Stimulated activated CD4-positive, alpha-beta T cell treated with anti-CD3 and anti-CD28 coated beads, Interleukin-2, amount 100 ng/mL, for 24 hours (primary cell): ENCODE measurements at places on chromosomes 6 and 20.

GRCh38 chr20:5592165-5592564, 158.0 kb upstream of the SHLD1 start:
- no peak for DNase-seq

DNA sequence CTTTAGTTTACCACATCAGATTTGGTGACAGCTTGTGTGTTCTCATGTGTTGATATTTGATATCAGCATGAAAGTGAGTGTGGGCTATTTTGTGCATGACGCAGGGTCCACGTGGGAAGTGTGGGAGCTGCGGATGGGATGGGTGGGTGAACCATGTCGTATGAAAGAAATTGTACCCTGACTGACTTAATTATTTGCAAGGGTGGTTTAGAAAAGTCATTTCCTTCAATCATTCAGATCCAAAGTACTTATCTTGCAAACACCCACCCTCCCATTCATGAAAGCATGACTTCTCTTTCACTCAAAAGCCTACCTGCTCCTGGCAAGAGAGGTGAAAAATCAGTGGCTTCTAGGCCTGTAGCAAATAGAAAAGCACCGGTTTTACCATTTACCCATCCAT, 91.8 kb upstream of the BACH2 start:
- peak; percentile 42 for DNase-seq

DNA sequence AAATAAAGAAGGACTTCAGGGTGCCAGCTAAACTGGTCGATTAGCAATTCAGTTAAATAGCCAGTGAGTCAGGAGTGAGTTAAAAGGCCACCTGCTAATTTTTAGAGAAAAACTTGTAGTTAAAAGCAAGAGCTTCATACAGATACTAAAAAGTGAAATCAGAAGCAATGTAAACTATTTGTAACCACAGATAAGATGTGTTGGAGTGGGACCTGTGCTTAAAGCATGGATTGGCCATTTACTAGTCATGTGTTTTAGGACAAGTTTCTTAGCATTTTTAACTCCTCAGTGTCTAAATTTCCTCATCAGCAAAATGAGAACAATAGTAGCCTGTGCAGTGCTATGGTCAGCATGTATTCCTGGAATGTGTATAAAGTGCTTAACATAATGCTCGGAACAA, 23.8 kb upstream of the HDDC2 start:
- no peak for DNase-seq

GRCh38 chr20:55175081-55175480, 699.7 kb downstream of the DOK5 start:
- DNase-seq = no peak

GRCh38 chr6:159813781-159814180, 13.7 kb downstream of the PNLDC1 start:
- DNase-seq = no peak

- DNase-seq = peak; percentile 75
Observed at GRCh38 chr20:41173161-41173721, 35.9 kb downstream of the PLCG1 start.

- no peak for DNase-seq
Observed at GRCh38 chr6:140464720-140465119, 1090.3 kb upstream of the CITED2 start.

DNA sequence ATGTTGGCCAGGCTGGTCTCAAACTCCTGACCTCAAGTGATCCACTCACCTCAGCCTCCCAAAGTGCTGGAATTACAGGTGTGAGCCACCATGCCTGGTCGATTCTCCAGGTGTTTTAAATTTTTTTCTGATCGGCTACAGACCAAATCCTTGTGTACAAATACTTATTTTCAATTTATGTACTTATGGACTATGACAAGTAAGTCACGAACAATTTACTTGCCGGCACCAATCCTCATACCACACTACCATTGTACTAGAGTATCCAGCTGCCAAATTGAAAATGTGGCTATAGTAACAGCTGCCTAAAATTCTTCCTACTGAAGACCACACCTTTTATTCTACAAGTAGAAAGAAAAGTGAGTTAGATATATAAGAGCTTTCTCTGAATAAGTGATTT, 26.9 kb downstream of the LIN28B start:
- DNase-seq = no peak

GRCh38 chr20:59082077-59082740, 39.6 kb upstream of the PRELID3B start:
- DNase-seq = no peak

DNA sequence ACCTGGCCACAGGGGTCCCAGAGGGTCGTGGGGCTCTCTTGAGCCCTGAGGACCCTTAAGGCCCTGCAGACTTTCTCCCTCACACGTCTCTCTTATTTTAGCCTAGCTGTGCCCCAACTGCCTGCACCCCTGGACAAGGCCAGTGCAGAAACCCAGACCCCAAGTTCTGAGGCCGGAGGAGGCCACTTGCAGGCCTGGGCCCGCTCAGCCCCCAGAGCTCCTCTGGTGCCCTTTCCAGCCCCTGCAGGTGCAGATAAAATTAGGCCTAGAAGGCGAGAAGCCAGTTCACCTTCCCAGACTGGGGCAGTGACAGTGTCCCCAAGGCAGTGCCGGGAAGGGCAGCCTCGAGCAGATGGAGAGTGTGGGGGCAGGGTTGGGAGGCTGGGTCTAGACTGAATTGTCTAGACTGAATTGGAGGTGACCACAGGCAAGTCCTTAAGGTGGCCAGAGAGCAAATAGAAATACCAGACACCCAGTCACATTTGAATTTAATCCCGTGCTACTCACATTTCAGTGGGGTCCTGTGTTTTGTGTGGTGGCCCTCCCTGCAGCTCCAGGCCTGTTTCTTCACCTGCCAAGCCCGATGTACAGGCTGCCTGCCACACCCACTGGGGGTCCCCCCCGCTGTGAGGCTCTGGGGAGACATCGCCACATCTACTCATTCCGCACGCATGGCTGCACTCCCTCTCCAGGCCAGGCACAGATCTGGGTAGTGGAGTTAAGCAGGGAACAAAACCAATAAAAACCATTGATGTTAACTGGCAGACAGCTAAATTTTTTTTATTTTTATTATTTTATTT, 8.6 kb upstream of the IP6K3 start:
- no peak for DNase-seq

DNA sequence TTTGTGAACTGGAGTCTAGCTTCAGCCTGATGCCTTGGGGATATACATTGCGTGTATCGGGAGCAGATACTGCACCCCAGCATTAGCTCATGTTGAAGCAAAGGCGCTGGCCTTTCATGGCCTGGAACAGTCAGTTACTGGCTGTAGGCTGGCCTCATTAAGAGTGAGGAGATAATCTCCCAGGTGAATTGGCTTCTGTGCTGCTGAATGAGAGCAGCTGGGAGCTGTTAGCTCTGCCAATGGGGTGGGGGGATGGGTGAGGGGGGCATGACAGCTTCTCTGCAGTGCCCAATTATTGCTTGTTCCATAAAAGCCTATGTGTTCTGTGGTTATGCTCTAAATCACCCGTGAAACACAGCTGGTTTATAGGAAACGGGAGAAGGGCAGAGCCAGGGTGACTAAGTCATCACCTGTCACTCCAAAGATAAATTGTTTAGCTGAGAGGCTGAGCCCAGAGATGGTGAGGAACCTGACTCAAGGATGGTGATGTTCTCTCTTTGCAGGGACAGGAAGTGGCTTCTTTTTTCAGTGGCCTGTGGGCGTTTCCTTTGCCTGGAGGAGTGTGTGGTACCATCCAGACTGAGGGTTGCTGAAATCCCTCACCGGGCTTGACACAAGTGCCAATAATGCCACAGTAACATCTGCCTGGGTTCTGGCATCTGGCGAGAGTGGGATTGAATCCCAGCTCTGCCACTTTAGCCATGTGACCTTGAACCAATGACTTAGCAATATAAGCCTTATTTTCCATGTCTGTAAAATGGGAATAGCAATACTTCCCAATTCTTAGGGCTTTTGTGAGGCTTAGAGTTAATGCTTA, 170.8 kb downstream of the BCAS1 start:
- peak; percentile 73 for DNase-seq

- no peak for DNase-seq
Observed at GRCh38 chr20:8532169-8532568, 400.1 kb downstream of the PLCB1 start.

DNA sequence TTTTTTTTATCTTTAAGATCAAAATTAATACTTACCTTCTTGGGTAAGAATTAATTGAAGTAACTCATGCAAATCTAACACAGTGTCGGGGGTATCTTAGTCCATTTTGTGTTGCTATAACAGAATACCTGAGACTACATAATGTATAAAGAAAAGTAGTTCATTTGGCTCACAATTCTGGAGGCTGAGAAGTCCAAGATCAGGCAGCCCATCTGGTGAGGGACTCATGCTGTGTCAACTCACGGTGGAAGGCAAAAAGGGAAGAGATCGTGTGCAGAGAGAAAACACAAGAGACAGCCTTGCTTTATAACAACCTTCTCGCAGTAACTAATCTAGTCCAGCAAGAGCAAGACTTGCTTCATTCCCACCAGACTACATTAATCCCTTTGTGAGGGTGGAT, 92.9 kb upstream of the VSTM2L start:
- DNase-seq = no peak

DNA sequence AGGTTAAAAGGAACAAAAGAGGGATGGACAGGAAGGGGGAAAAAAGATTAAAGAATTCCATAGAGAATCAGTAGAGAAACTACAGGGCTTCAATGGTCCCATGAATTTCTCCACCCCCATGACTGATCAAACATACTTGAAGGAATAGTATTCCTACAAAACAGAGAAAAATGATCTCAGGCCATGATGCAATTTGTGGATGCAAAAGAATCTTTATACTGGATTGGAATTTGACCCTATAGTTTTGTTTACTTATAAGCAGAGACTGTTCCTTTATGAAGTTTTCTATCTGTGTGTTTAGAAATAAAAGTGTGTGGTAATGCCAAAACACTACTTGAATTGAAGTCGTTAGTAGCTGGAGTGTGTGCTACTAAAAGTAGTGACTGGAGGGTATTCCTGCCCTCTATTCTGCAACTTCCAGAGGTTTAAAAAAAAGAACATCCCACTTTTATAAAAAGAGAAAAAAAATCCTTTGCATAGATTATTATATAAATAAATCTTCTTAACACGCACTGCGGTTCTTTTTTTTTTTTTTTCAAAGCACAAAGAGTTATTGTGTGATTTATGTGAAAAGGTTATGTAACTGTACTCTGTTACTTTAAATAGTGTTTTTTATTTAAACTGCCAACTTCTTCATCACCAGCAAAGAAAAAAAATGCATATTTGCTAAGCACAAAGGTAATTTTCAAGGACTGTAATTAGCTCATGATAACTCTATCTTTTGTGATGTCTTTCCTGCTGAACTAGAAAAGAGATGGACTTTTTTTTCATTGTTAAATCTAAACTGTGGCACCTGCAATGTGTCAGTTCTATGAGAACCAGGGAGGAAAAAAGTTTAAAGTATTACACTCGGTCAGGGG, 214.5 kb upstream of the CITED2 start:
- no peak for DNase-seq

DNA sequence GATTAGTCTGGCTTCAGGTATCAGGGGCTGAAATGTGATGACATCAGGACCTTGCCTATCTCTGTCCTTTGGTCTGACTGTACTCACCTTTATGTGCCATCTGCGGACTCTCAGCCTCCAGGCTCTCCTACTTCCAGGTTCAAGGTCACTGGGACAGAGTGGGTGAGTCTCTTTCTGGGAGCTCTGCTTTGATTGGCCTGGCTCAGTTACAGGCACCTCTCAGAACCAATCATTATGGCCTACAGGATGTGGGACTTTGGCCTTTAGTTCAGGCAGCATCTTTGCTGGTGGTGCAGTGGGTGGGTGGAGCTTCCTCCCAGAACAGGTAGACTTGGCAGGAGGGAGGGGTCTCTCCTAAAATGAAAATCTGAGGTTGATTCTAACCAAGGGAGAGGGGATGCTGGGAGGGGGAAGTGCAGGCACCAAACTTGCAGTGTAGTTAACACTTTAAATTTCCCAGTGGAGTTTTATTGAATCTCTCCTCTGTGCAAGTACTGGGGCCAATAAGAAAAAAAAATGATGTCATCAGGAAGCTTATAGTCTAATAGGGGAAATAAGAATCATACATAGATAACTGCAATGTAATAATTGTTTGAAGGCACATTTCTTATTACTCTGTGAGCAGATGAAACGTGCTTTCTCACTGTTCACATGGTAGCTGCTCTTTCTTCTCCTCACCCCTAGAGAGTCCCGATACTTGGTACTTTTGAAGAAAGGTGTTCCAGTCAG, 53.4 kb downstream of the SLC24A3 start:
- no peak for DNase-seq

DNA sequence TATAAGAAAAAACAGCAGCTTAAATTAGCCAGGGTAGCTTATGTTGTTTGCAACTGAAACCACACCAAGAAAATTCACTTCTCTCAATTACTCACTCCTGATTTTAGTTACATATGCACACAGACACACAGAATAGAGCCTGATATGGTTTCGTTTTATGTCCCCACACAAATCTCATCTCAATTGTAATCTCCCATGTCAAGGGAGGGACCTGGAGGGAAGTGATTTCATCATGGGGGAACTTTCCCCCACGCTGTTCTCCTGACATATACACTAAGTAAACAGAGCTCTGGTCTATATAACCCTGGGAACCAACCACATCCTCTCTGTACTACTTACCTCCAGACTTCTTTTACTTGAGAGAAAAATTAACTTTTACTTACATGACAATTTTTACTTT, 9.8 kb downstream of the OR12D1 start:
- DNase-seq = no peak

GRCh38 chr6:29577544-29577943, 7.4 kb upstream of the OR2H2 start:
- no peak for DNase-seq
